ENCODE measurements at places on chromosomes 6 and 20.

- DNase-seq: peak; percentile 35
These were observed 27.8 kb downstream of the CHRNA4 start for GRCh38 chr20:63333241-63333836.

DNA sequence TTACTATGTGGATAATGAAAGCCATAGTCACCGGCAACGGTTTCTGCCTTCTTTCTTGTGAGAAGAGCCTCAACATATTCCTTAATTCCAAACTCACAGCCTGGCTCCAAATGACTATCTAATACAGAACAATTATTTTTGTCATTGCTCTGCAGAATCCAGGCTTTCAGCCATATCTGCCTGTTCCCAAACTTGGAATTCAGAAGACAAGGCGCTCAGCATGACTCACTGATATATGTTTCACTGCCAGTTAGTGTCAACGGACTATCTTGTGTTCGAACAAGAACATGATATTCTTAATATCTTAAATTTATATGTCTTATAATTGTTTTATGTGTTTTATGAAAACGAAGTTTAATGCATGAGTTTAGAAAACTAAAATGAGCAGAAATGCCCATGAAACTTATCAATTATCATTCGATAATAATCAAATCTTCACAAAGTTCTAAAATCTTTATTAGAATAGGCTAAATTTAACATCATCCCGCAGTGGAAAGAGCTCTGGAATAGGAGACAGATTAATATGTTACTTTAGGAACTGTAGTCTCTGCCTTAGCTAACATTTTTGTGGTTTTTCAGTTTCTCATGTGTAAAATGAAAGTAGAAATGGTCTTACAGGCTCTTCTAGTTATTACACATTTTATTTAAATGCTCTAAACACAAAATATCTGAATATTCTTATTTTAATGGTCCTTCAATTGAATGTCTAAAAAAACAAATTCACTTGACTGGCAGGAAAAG, 669.3 kb upstream of the GJE1 start:
- no peak for DNase-seq

DNA sequence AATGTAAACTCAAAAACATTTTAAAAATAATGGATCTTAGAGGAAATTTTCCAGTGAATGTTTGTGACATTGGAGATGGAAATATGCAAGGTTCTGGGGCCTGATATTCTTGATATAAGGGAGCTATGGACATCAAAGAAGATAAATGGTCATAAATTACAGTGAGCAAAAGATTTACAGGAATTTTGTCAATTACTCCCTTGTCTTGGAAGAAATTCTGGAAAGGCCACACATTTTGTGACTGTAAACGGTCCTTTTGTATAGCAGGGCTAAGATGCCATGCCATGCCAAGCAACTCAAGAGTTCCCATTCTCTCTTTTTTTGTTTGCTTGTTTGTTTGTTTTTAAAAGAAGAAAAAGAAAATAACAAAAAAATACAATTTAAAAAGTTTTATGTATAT, 1186.2 kb upstream of the CITED2 start:
- no peak for DNase-seq

GRCh38 chr6:40669343-40669742, 82.2 kb upstream of the LRFN2 start:
- no peak for DNase-seq

DNA sequence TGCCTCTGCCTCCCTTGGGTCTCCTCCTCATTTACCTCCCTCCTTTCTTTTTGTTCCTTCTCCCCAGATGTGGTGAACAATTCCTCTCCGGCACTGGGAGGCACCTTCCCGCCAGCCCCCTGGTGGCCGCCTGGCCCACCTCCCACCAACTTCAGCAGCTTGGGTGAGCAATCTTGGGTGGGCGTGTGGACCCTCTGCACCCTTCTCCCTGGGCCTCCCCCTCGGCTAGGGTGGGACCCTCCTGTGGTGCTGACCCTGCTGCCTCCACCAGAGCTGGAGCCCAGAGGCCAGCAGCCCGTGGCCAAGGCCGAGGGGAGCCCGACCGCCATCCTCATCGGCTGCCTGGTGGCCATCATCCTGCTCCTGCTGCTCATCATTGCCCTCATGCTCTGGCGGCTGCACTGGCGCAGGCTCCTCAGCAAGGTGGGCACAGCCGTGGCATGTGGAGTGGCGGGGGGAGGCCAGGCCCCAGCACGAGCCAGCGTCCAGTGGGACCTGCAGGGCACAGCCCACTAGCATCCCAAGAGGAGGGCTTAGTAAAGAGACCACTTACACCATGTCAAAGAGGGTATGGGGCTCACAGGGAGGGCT, 8.8 kb downstream of the DDR1 start:
- no peak for DNase-seq

- DNase-seq: no peak
These were observed 40.1 kb downstream of the DNAH8 start for GRCh38 chr6:38755207-38755606.

DNA sequence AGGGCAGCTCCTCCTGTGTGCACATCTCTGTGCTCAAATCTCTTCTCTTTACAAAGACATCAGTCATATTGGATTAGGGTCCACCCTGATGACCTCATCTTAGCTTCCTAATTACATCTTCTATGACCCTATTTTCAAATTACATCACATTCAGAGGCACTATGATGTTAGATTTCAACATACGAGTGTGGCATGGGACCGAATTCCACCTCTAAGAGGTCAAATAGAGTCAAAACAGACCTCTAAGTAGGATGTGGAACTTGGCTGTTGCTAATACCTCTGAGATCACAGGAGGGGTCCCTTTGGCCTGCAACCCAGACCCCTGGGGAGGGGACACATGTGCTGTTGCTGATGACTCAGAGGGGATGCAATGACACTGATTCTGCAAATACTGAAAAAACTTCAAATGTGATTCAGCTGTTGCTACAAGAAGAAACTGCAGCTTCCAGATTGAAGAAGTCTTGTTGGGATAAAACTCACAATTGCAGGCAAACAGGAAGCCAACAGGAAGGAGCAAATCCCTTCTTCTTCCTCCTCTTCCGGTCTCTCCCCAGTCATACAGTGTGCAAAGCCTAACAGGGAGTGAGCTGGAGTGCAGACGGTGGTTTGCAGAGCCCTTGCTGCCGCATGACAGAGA, 216.2 kb downstream of the MYLK4 start:
- no peak for DNase-seq

GRCh38 chr20:63080811-63081210, 74.0 kb upstream of the BHLHE23 start:
- no peak for DNase-seq

DNA sequence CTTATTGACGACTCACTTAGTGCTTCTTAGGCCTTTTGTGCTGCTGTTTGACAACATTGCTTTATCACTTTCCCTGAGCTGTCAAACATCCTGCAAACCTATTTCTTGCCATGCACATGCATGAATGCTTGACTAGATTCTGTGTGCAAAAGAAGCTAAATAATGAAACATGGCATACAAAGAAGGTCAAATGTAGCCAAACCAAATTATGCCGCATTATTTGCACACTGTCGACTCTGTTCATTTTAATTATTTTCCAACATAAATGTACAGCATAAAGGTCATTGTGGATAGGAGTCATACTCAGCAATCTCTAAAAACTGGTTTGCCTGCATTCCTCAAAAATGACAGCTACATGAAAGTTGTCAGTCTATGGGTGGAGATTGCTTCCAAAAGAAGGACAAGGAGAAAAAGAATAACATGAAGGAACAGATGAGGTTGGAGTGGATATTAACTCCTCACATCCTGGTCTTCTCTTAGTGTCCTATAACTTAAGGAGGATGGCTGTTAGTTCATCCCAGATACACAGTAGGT, 123.1 kb upstream of the STXBP5 start:
- no peak for DNase-seq

DNA sequence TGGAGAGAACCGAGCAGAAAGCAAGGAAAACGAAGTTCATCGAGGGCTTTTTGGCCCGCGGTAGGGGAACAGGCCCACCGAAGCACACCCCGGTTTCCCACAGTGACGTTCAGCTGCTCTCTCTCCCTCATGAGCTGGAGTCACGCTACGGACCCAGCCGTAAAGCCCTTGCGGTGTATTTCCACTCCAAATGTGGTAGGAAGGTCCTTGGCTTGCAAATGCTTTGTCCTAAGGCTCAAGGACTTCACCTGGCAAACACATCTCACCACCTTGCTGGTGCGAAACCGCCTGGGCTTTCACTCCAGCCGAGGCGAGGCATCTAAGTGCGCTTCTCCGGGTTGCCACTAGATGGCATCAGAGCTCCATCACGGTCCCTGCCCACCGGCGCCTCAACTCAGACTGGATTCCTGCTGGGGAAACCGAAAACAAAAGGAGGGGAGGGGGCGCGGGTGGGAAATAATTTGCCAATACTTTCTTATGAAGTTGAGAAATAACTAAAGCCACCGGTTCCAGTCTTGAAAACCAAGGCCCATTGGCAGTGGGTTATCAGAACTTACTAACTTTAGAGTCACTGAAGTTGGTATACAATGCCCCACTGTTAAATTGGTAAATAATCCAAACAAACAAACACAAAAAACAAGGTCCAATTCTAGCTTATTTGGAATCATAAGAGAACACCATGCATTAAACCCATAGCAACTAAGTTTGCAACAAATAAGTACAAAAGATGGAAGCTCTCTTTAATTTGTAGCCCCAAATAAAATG, 13.4 kb upstream of the FOXC1 start:
- peak; percentile 80 for DNase-seq

DNA sequence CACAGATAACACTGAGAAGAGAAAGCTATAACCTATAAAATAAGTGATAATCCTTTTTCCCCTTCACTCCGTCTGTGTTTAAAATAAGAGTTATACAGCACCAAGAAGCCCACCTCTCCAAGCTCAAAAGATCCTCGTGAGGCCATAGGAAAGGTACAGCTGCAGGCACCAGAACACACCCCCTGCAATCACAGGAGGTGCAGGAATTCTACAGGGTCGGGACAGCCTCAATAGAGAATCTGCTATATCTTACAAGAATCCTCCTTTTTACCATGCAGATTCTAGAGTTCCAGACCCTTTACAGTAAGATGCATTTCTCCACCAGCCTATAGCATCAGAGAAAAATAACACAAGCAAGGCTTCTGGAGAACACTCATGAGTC, 5.0 kb upstream of the ADGRF1 start:
- no peak for DNase-seq

DNA sequence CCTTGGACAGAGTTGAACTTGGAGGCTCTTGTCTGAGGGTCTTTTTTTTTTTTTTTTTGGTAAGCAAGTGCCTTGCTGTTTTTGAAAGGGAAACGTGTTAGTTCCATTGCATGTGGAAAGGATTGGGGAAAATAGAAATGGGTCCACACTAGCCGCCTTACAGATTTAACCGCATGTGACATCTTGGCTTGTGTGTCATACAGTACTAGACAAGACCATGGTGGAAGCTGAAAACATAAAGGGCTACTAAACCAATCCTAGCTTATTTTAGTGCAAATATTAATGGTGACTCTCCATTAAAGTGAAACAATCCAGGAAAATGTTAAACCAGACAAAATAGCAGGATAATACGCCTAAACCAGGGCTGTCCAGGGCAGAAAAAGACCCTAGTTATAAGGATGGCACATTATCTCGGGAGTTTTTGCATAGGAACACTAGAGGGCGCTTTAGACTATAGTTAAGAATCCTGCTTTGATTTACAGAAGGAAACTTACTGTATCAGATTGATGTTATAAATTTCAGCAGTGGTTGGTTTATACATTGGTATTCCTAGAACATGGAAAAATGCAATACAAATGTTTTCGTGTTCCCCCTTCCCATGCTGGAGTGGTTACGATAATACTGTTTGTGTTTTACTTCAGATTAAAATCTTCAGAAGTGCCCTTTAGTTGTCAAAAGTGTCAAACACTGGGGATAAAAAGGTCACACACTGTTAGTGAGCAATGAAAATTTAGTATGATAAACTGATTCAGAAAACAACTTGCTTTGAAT, 59.8 kb upstream of the DEK start:
- peak; percentile 11 for DNase-seq

- no peak for DNase-seq
These were observed 51.0 kb upstream of the CEP162 start for GRCh38 chr6:84278321-84278998.

GRCh38 chr20:288956-289692, 1.4 kb downstream of the C20orf96 start:
- no peak for DNase-seq

- no peak for DNase-seq
These were observed 7.7 kb upstream of the GJA10 start for GRCh38 chr6:89886378-89887120.

Data from nephron progenitor cell (in vitro differentiated cells).